ENCODE measurements at places on chromosomes 6 and 20. TPM values are rescaled to one million over a fixed set of nuclear protein-coding genes. Genes with fewer than 3 reads are reported as not detected.
A peak's percentile ranks its signal among the peaks of the same experiment; 100 is the strongest.

GRCh38 chr6:158242071-158242606 lies 70.1 kb upstream of the TULP4 start:
- no peak for DNase-seq

GRCh38 chr6:149699150-149699549 lies 18.8 kb downstream of the LATS1 start:
- DNase-seq = no peak

GRCh38 chr20:20214757-20215275 lies 153.1 kb upstream of the INSM1 start:
- peak; percentile 25 for DNase-seq

GRCh38 chr6:113907102-113907815 lies 50.1 kb downstream of the MARCKS start:
- no peak for DNase-seq

- no peak for DNase-seq
These were observed 37.0 kb downstream of the MDFI start for GRCh38 chr6:41675176-41675775.

DNA sequence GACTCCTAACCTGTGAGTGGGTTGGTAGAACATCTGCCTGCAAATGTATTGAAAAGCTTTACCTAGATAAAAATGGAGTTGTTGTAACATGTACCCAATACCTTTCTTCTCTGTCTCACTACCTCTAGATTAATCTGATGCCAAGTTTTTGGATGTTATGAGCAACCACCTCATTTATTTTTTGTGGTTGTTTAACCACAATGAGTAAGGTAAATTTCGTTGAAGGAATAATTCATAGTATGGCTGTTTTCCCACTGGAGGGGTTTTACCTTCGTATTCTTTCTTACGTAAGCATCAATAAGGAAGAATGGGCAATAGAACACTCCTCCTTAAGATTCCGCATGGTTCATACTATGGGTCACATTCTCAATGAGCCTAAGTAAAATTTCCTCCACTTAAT lies 165.4 kb downstream of the CDH26 start:
- DNase-seq = no peak

DNA sequence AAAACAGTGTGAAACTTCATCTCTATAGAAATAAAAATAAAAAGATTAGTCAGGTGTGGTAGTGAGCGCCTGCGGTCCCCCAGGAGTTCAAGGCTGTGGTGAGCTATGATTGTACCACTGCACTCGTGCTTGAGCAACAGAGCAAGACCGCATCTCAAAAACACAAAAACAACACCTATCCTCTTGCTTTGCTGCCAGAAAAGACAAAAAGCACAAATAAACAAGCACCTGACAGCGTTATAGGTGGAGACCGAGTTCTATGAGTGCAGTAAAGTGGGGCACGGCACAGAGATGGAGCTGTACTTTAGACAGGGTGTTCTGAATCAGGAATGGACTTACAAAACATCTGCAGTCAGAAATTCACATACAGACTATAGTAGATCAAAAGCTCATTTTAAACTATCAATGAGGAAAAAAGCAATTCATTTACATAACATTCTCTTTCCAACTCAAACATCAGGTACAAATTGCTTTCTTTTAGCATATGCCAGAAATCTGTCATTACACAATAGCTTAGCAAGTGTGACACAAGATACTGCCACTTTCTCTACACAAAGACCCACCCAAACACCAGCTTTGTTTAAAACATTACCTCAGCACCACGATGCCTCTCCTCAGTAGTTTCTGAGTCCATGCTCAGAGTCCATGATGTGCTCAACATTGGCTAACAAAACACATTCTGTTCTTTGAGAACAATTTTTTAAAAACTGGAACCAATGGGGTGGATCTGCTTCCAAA lies 10.1 kb downstream of the EZR start:
- DNase-seq = no peak

DNA sequence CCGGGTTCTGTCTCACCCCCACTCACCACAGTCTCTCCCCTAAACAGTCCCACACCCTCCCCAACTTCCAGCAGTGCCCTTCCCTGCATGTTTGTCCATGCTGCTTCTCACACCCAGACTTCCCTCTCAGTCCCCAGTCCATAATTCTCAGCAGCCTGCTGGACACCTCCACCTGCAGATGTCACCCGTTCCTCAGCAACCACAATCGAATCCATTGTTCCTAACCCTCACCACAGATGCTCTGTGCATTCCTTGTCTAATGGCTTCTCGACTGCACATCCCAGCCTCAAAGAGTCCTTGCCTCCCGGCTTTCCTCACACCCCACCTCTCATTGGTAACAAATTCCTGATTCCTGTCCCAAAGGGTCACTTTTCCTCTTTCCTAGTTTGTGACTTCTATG lies 55.6 kb downstream of the GOPC start:
- DNase-seq = no peak

DNA sequence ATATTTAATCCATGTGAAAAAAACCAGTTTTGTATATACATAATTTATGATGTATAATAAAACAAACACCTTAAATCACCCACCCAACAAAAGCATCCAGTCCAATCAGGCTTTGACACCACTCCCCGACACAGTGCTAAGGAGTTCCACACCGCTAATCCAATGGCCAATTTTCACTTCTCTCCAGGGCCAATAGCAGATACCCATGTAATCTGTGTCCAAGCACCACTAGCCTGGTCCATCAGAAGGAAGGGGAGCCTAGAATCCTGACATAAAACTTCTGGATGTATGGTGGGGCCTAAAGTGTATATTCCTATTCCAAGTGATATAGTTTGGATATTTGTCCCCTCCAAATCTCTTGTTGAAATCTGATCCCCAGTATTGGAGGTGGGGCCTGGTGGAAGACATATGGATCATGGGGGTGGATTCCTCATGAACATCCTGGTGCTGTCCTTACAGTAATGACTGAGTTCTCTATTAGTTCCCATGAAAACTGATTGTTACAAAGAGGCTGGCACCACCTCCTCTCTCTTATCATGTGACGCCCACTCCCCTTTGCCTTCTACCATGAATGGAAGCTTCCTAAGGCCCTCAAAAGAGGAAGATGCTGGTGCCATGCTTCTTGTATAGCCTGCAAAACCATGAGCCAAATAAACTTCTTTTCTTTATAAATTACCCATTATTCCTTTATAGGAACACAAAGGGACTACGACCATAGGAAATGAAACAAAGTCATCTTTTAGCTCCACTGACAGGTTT lies 20.8 kb downstream of the RALGAPA2 start:
- DNase-seq = no peak

- DNase-seq = no peak
These were observed 44.6 kb upstream of the SEC63 start for GRCh38 chr6:108002365-108003221.

- DNase-seq = no peak
These were observed 130.1 kb downstream of the RNASET2 start for GRCh38 chr6:166826264-166826663.

- DNase-seq = no peak
These were observed 730.0 kb downstream of the KHDRBS2 start for GRCh38 chr6:61555993-61556392.

GRCh38 chr6:109260701-109261100 lies 121.6 kb downstream of the CD164 start:
- no peak for DNase-seq

DNA sequence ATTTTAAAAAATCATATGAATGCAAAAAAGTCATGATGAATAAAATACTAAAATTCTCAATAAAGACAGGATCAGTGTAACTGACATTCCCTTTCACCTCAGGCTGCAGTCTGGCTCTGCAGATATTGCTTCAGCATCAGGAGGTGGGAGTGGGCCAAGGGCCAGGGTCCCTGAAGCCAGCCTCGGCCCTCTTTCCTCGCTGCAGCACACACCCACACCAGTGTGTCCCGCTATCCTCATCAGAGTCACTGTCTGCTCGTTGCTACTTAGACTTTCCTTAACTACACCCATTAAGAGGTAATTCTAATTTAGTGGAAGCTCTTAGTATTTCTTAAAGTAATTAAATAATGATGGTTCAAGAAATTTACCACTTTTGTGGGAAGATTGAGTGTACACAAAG lies 298.2 kb downstream of the UBE3D start:
- no peak for DNase-seq

GRCh38 chr20:34834459-34834893 lies 9.0 kb upstream of the NCOA6 start:
- DNase-seq = no peak

DNA sequence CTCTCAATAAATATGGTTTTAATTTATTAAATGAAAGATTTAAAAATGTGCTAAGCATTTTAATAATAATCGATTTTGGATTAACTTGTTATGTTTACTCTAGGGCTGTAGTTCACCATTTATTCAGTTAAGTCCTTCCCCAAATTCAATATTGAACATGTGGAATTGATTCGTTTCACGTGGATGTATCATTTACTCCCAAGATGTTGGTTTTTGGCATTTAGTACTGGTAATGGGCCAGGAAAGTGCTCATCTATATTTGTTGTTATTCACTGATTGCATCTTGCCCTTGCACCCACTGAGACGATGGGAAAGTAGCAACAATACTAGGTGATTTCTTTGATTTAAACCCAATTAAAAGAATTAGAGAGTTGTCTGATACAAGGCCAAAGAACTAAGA lies 97.1 kb downstream of the ESR1 start:
- DNase-seq = no peak

- no peak for DNase-seq
These were observed 50.2 kb upstream of the SIRPG start for GRCh38 chr20:1707588-1708449.

GRCh38 chr20:47688385-47689381 lies 96.6 kb downstream of the SULF2 start:
- DNase-seq = no peak

GRCh38 chr20:62304331-62305148 lies 1.7 kb downstream of the ADRM1 start:
- no peak for DNase-seq

DNA sequence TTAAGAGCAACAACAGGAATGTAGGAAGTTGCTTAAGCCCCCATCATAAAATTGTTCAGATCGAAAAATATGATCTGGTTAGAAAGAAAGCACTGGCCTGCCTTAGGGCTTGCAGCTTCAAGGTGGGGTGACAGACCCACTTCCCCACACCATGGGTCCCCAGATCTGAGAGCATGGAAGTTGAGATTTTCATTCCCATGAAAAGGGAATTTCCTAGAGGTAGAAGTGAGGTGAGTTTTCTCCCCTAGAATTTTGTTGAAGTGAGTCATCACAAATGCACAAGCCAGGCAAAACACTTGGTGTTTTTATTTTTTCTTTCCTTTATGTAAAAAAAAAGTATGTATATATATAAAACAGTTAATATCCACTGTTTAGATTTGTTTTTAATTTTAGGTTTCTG lies 213.6 kb upstream of the SUPT3H start:
- DNase-seq = no peak

GRCh38 chr6:148682990-148683389 lies 63.8 kb upstream of the UST start:
- DNase-seq = no peak

GRCh38 chr20:46376196-46376785 lies 30.1 kb downstream of the ELMO2 start:
- DNase-seq = no peak

GRCh38 chr6:113320653-113321052 lies 536.5 kb upstream of the MARCKS start:
- DNase-seq = no peak

DNA sequence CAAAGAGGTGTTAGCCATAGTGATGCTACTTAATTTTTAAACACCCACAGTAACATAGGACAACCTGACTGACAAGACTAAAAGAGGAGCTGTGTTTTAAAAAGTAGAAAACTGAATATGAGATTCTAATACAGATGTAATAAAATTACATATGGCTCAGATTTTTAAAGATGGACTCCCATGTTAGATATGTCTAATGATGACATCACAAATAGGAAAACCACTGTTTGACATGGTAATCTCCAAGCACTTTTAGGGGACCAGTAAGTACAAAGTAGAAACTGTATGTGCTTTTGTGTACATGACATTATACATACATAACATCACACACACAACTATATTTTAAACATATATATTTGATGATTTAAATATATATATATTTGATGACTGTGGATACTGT lies 16.8 kb downstream of the GCLC start:
- no peak for DNase-seq

- no peak for DNase-seq
These were observed 76.3 kb downstream of the SLC22A23 start for GRCh38 chr6:3380344-3381232.

- no peak for DNase-seq
These were observed 55.8 kb upstream of the TAGAP start for GRCh38 chr6:159100395-159101182.

GRCh38 chr6:14876778-14877613 lies 368.9 kb upstream of the JARID2 start:
- no peak for DNase-seq

- DNase-seq = no peak
These were observed 754 bp downstream of the YWHAB start for GRCh38 chr20:44886266-44886651.

- DNase-seq = peak; percentile 65
These were observed 16.8 kb upstream of the CDH22 start for GRCh38 chr20:46324960-46325703.

GRCh38 chr6:135675862-135676261 lies 175.6 kb upstream of the PDE7B start:
- peak; percentile 59 for DNase-seq

- DNase-seq = no peak
These were observed at the start of gene SDCBP2 for GRCh38 chr20:1328680-1329330. TSS of gene SDCBP2 (minus strand) at chr20:1329139. CDS start at chr20:1320416, 8,723 bp downstream.

DNA sequence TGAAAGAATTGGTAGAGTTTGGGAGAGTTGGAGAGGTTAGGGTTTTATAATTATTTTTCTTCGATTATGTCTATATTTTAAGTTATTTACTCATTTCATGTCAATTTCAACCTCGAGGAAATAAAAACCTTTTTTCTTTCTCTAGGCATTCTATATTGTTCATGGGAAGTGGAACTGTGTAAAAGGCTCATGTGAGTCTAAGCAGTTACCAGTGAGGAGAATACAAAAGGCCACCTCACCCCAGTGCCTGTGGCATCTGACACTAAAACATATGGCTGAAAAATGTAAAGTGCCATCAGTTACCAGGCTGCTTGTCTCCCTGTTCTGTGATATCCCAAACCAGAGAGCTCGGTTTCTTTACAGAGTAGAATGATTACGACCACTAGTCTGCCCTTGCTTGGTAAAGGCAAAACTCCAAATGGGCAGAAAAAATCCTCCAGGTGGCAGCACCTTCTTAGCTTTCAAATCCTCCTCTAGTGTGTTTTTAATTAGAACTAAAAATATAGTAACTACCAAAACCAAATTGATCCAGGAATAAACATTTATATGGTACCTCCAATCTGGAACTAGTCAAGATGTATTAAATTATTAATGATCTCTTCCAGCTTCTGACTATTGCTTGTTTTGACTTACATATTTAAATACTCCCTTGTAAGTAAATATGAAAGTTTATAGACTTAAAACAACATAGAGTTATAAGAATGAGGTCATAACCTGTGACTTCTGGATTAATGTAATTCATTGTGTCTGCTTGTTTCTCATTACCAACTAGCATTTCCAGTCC lies 122.6 kb upstream of the MCHR2 start:
- peak; percentile 55 for DNase-seq

- DNase-seq = no peak
These were observed 7.9 kb downstream of the ZMYND8 start for GRCh38 chr20:47348539-47349142.

GRCh38 chr6:168784426-168784825 lies 343.4 kb downstream of the SMOC2 start:
- no peak for DNase-seq

The BTN1A1 gene
- total RNA-seq = 1.4 TPM

The GSTA5 gene
- not detected for total RNA-seq

The DDO gene
- total RNA-seq = not detected

The C20orf144 gene
- total RNA-seq = not detected

The CST5 gene
- total RNA-seq = not detected

The OPRM1 gene
- total RNA-seq = not detected

The SLC22A7 gene
- not detected for total RNA-seq

The GABRR1 gene
- not detected for total RNA-seq

Data from endothelial cell (in vitro differentiated cells).